ENCODE measurements at places on chromosomes 12 and 14. TPM values are rescaled to one million over a fixed set of nuclear protein-coding genes. Genes with fewer than 3 reads are reported as not detected.

The PLBD1 gene
- not detected for total RNA-seq

DNA sequence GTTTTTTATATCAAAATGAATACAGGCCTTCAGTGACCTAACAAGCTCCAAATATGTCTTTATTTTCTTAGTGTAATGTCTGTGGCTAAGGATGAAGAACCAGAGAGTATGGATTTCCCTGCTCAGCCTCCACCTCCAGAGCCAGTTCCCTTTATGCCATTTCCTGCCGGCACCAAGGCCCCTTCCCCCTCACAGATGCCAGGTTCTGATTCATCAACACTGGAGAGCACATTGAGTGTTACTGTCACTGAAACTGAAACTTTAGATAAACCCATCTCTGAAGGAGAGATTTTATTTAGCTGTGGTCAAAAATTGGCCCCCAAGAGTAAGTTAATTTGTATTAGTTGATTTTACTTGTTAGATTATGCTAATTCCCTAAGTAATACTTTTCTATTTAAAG, 61.0 kb downstream of the KIAA0586 start:
- H3K27me3 ChIP-seq = no peaks in the 10 kb centered on the region
- no peak overlapping the region for H3K4me3 ChIP-seq
- peaks cover 7% of the 10 kb centered on the region for H3K4me1 ChIP-seq

DNA sequence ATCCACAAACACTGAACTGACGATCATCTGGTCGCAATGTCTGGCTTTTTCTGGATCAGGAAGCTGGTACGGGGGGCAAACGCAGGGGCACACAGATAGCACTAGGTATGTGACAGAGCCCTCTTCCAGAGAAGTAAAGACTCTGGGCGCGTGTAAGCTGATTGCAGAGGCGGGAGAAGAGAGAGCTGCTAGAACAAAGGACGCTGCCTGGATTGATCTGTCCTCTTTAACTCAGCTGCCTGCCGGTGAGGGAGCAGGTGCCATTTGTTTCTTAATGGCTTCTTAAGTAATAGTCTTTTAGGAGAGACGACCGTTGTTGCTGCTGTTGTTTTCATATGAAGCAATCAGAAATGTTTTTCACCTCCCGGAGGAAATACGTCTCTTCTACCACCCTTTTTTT, 77.3 kb downstream of the GLT1D1 start:
- no peak overlapping the region for H3K27ac ChIP-seq
- H3K27me3 ChIP-seq = no peaks in the 10 kb centered on the region
- no peaks in the 10 kb centered on the region for H3K4me1 ChIP-seq
- H3K36me3 ChIP-seq = no peaks in the 10 kb centered on the region

DNA sequence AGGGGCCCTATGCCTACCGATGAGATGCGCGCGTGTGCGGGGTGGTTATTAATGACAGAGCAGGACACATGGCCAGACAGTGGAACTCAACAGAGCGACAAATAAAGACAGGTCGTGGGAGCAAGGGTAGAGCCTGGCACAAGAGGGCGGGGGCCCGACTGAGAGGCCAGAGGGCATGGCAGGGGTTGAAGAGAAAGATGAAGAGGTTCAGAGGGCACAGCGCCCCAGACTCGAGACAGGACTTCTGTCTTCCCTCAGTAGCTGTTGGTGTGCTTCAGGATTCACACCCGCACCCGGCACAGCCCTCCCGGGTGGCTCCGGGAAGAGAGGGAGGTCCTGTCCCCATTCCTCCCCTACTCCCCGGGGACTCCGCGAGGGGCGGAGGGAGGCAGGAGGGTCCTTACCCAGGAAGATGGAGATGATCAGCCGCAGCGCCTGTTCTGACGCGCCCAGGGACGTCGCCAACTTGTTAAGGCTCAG, 366 bp downstream of the LPCAT3 start:
- peak overlapping the region; percentile 58 for H3K27ac ChIP-seq
- H3K4me1 ChIP-seq = peaks cover 26% of the 10 kb centered on the region
- H3K36me3 ChIP-seq = no peaks in the 10 kb centered on the region
